ENCODE measurements at places on chromosomes 1 and 21.

DNA sequence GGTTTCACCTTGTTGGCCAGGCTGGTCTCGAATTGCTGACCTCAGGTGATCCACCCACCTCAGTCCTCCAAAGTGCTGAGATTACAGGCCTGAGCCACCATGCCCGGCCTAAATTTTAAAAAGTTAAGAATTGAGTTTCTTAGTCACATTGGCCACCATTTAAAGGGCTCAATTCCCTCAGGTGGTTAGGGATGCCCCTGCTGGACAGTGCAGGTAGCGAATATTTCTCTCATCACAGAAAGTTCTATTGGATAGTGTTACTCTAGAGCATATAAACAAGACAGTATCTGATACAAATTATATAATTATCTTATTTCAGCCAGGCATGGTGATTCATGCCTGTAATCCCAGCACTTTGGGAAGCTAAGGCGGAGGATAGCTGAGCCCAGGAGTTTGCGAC lies 320.2 kb downstream of the ZP4 start:
- DNase-seq, result no peak

DNA sequence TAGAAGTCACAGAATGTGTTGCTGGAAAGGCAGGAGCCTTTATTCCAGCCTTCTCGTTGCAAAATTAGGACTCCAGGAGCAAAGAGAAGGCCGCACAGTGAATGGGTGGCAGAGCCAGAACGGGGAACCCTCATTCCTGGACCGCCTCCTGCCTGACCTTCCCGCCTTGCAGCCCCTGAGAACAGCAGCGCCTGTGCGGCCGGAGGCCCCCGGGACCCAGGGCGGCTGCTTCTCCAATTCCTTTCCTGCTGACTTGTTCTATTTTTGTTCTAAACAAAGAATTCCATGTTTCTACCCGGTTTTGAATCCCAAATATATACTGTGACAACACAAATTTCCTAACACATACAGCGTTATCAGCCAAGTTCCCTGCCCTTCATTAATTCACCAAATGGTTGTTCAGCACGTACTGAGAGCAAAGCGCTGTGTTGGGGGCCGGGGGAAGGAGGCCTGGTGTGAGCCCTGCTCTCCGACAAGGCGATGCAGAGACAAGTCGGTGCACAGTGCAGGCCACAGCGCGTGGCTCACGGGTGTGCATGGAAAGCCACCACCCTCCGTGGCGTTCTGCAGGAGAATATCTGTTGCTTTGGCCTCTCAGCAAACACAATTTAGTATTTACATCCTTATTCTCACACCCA lies 31.9 kb upstream of the COL6A2 start:
- no peak for DNase-seq

GRCh38 chr1:230122366-230123279 lies 55.6 kb downstream of the GALNT2 start:
- no peak for DNase-seq

GRCh38 chr1:32198237-32199042 lies 2.0 kb upstream of the CCDC28B start:
- DNase-seq, result no peak

- DNase-seq, result no peak
Measured at GRCh38 chr1:231139125-231139649, 22.7 kb upstream of the TRIM67 start.

GRCh38 chr1:33715195-33715811 lies 148.6 kb upstream of the HMGB4 start:
- no peak for DNase-seq

- no peak for DNase-seq
Measured at GRCh38 chr1:41343790-41344699, 17.2 kb upstream of the FOXO6 start.

DNA sequence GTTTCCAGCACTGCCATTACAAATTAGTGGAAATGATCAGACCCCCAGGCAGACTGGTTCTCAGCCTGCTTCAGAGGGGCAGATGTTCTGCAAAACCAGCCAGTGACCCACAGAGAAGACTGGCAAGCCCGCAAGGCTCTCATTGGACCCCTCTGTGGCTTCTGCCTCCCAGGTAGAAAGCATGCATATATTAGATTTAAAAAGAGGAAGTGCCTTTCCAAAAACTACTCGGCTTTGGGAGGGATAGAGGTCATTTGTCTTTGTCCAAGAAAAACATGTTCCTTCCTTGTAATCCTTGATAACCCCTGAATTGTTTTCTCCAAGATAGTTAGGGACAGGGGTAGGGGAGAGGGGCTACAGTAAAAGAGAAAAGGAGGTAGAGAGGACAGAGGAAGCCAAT lies 11.8 kb downstream of the HIVEP3 start:
- no peak for DNase-seq

GRCh38 chr1:90045853-90046563 lies 51.1 kb downstream of the ZNF326 start:
- no peak for DNase-seq

DNA sequence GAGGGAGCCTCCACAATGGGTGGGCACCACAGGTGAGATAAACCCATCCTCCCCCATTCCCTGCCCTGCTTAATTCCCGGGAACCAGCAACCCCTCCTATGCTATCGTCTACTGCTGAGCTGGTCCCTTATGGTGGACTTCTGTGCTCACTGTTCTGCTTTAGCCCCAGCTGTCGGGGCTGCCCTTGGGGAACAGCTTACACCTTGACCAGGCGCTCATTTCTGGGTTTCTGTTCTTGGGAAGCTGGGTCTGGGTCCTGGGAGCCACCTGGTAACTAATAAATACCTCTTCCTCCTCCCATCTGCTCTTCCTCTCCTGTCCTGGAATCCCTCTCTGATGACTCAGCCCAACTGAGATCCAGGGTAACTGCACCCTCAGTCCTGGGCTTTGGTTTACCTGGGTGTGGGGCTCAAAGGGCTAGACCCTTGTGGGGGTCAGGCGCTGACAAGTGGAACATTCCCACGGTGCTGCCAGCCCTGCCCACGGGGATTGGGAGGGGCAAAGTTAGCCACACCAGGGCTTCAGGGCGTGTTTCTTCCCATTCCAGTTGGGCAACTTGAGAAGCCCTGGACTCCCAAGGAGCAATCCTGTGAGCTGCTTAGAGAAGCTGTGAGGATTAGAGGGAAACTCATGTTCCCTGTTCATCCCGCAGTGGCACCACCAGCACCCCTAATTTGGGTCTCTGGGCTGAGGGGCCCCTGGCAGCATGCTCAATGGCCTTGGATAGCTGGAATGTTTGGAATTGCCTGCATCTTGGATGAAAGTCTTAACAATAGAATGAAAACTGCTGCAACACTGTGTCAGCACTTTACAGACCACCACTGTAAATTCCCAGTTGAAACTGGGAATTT lies 1.6 kb downstream of the PCAT6 start:
- DNase-seq, result no peak

- no peak for DNase-seq
Measured at GRCh38 chr1:82978461-82979324, 1020.2 kb downstream of the TTLL7 start.

- DNase-seq, result no peak
Measured at GRCh38 chr1:197632005-197632404, 143.3 kb downstream of the DENND1B start.

DNA sequence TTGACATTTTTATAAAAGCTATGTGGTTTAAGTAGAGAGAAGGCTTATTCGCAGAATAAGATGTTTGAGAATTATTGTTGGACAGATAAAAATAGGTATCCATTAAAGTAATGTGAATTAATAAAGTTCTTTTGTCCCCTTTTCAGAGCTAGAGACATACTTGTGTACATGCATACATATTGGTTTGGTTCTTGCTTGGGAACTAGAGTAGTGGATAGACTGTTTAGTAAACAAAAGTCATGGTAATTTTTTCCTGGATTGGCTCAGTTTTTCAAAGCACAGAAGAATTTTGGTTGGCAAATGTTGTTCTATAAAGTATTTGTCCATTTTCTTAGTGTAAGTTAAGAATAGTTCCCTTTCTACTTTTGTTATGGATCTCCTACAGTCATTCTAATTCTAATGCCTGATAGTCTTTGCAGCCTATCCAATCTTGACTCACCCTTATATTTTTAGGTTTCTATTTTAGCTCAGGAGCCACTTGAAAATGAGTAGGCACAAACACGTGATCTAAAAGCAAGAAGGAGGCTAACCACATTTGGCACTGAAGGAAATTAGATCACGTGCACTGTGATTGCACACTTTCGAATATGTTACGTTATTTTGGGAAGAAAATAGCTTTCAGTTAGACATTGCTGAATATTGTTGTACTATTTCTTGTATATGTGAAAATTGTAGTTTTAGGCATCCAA lies 47.0 kb downstream of the RABGAP1L start:
- DNase-seq, result no peak

- DNase-seq, result no peak
Measured at GRCh38 chr1:241401156-241401555, 44.2 kb upstream of the RGS7 start.

GRCh38 chr21:22584308-22584707 lies 1586.1 kb downstream of the NCAM2 start:
- no peak for DNase-seq

DNA sequence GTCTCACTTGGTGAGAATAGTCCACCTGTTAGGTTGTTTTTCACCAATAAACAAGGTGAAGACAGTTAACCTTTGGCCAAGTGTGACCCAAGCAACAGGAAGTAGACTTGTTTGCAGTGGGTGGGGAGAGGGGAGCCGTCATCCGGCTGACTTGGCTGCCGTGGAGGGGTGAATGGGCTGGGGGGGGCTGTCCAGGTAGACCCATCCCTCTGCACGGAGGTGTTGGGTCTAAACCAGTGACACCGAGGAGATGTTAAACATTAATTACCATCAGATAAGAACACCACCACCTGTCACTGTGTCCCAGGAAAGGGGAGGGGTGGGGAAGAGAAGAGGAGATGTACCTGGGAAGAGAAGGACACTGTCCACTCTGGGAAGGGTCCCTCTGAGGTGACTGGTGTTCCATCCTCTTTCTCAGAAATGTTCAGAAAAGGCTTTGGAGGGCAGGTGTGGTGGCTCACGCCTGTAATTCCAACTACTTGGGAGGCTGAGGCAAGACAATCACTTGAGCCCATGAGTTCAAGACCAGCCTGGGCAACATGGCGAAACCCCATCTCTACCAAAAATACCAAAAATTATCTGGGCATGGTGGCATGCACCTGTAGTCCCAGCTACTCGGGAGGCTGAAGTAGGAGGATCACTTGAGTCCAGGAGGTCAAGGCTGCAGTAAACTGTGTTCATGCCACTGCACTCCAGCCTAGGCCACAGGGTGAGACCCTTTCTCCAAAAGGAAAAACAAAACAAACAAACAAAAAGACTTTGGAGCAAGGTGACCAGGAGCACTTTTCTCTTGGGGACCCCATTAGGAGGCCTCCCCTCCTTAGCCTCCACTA lies 6.7 kb upstream of the MYOM3 start:
- DNase-seq, result no peak

- no peak for DNase-seq
Measured at GRCh38 chr1:93613898-93614297, 67.7 kb downstream of the BCAR3 start.

DNA sequence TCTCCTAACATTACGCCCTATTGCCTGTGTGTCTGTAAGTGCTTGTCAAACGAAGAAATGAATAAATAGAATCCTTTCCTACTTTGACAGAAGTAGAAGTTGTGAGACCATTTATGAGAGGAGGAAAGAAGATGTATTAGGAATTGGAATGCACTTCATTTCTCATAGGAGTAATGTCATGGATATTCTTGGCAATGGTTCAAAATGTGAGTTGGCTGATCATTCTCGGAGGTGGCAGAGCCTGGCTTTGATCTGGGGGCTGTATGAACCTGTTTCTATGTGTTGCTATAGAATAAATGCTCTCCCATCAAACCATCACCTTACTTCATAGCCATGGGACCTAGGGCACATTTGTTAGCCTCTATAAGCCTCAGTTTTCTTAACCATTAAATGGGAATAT lies 10.1 kb upstream of the SERBP1 start:
- DNase-seq, result no peak

DNA sequence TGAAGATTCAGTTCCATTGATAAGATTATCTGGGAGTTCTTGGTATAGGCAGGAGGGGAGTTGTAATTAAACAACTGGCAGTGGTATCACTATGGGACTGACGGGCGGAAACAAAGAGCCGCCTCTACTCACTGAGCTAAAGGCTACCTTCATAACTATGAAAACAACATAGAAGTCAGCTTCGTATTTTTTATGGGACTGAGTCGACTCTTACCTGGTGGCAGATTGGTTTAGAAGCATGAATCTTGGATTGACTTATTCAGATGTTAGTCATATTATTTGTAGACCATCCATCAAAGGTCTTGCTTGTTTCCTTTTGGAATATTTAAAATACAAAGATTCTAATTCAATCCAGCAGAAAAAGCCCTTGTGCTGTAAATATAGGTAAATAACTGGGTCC lies 6.3 kb upstream of the HHIPL2 start:
- no peak for DNase-seq

GRCh38 chr1:110554871-110555801 lies 36.2 kb upstream of the KCNA10 start:
- DNase-seq, result no peak

DNA sequence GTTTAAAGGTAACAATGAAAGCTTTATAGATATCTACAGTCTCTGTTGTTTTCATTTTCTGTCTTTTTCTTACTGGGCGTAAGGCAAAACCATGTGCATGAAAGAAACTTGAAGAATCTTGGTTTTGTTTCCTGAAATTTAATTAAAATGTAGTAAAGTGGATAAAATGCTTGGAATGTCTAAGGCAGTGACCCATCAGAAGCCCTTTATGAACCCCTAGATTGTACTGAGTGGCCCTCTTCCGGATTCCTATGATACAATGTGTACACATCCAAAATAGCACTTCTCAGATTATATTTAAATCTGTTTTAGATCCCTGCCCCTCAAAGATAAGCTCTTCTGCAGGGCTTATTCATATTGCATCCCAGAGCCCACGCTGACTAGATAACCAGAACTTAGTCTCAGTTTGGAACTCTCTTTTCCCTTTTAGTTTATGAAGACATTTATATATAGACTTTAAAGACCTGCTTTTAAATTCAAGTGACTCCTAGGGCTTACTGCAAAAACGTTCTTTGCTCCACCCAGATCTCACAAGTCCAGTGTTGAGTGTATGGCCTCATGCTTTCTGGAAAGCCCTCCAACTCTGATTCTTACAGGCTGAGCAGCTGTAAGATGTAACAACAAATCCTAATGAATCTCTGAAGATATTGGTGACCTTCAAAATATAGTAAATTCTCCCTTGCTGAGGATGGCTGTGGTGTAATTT lies 142.9 kb downstream of the LRRC7 start:
- no peak for DNase-seq

DNA sequence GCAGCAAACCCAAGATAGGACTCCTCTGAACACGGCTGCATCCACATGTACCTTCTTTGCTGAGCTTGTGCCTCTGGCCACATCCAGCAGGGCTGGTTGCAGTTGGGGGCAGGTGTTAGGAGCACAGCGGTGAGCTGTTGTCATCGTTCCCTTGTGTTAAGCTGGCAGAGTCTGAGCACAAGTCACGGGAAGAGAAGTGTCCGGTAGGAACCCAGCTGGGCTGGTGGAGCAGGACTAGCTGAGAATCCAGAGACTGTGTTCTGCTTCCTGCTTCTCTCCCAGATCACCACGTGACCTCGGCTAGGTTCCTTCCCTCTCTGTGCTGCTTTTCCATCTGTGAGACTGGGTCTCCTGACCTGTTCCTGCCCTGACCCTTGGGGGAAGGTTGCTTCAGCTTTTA lies 105.1 kb downstream of the PCBP3 start:
- DNase-seq, result no peak

All from SW 1271 (cell line).